Eye (tissue), 1 donor: ENCODE measurements at places on chromosomes 16 and 17.

DNA sequence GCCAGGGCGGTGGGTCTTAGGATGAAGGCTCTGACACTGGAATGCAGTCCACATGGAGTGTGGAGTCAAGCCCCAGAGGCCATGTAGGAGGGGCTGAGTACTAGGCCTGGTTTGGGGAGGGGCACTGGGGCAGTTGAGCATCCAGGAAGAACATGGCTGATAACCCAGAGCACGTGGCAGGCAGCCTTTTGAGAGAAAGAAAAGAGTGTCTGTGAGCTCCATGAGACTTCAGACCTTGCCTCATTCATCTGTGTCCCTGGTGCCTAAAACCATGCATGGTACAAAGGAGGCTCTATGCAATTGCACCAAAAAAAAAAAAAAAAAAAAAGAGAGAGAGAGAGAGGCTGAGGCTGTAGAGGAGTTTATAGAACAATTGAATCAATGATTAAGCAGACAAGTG is 14.6 kb downstream of the SLC46A1 start:
- no peak for DNase-seq

DNA sequence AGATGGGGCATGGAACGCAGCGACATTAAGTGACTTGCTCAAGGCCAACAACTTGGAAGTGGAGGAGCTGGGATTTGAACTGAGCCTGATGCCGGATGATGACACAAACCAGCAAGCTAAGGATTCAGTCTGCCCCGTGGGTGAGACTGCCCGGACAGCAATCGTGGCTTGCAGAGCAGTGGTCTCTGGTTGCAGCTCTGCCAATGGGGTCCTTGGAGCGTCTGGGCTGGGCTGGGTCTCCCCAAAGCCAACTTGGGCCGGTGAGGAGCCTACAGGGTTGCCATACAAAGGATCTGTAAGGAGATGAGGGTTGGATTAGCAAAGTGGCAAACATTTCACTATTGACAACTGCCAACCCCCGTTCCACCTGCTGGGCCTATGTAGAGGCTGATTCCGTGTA is 2.6 kb upstream of the CRISPLD2 start:
- no peak for DNase-seq

DNA sequence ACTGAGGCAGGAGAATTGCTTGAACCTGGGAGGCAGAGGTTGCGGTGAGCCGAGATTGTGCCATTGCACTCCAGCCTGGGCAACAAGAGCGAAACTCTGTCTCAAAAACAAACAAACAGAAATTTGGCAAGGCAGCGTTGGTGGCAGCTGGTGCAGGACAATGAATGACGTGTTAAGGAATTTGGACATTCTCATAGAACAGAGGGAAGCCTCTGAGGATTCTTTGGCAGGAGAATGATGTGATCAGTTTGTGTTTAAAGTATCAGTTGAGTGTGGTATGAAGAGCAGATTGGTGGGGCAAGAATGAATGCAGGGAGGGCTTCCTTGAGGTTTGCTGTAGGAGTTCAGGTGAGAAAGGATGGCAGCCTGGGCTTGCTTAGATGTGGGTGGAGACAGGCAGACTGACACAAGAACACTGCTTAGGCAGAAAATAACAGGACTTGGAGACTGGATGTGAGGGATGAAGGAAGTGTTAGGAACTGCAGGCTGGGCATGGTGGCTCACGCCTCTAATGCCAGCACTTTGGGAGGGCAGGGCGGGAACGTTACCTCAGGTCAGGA is 4.8 kb downstream of the CYB5D2 start:
- no peak for DNase-seq

DNA sequence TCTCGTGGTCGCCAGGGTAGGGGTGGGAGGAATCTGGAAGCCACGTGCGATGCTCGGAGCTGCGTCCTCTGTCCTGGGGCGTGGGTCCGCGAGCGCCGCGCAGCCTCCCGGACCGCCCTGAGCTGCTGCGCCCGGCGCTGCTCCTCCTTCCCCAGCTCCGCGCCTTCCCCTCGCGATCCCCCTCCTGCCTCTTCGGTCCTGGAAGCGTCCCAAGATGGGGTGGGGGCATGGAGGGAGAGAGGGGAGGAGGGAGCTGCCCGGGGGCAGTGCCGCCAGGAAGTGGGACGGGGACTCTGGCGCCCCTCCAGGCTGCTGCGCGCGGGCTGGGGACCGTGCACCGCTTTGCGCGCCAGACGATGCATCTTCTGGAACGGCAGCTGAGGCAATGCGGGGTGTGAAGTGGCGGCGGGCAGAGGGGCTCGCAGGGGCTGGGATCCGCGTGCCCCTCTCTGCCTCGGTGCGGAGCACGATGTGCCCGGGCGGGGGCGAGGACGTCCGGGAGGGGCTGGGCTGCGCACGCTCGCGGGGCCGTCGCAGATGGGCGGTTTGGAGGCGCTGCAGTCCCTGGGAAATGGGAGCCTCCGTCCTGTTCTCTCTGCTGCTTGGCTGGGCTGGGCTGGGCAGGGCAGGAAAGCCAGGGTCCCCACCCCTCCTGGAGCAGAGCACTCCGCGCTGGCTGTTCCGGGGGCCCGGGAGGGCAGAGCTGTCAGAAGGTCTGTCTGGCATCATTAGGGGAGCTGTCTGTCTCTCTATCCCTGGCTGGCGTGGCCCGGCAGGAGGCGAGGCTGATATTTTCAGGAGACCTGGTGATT is 388.0 kb downstream of the SEC14L1 start:
- DNase-seq: peak; percentile 93

GRCh38 chr17:80819422-80820164 is 172.0 kb upstream of the CHMP6 start:
- DNase-seq: no peak

DNA sequence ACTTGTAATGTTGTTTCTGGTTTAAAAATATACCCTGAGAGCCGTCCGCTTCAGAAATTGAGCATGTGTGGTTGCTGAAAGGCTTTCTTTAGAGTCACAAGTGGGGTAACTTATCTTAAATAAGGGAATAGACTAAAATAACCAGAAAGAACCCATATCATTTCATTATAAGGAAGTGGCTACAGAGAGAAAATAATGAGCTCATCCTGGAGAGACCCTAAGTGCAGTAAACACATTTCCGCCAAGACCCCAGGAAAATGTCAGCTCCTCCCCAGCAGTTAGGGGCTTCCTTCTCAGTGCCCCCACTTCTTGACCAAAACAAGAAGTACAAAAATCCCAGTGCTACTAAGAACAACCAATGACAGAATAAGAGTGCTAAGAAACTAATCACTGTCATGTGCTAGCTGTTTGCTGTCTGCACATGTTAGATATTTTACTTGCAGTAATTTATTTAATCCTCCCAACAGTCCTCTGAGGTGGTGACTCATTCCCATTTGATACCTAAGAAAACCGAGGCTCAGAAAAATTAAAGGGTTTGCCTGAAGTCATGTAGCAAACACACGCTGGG is 83.5 kb downstream of the CDYL2 start:
- no peak for DNase-seq

GRCh38 chr16:83940119-83940518 is 12.9 kb upstream of the OSGIN1 start:
- peak; percentile 16 for DNase-seq

DNA sequence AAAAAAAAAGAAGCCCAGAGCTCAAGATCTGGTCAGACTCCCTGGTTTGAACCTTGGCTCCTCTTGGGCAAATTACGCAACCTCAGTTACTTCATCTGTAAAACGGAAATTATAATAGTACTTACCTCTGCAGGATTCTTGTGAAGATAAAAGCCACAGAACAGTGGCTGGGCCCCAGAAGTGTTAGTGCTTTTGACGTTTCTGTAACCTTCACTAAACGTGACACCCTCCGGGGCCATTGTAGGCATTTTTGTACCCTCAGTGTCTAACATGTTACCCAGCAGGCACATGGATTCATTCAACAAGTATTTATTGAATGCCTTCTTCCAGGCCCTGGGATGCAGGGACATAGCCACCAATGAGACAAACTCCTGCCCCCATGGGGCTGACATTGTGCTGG is 58.0 kb downstream of the PITPNC1 start:
- DNase-seq: no peak

- DNase-seq: no peak
Measured at GRCh38 chr17:42979511-42980273, at the start of gene PTGES3L. Gene PTGES3L, minus strand, starts transcription at chr17:42980080. Its CDS starts 27 bp downstream, at chr17:42980053.

GRCh38 chr16:59148769-59149155 is 414.6 kb upstream of the GOT2 start:
- no peak for DNase-seq
